ENCODE measurements at places on chromosomes 4 and X. TPM values are rescaled to one million over a fixed set of nuclear protein-coding genes. Genes with fewer than 3 reads are reported as not detected.
A peak's percentile ranks its signal among the peaks of the same experiment; 100 is the strongest.

DNA sequence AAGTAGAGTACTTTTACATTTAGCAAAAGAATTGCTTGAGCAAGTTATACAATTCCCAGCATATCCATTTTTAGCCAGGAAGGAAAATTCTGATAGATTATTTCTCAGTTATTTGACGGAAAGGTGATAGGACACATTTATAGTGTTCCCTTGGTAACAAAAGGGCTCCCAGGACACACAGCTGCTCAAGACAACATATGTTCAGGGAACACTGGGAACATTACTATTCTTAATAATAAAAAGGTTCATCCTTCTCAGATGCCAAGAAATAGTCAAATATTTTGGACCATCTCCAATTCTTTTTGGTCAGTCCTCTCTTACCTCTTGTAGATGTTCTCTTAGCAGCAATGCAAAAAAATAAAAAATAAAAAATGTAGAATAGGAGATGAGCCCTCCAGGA lies 66.8 kb upstream of the SMAD1 start:
- no peaks in the 10 kb centered on the region for H3K36me3 ChIP-seq
- no peak for DNase-seq
- H3K4me1 ChIP-seq: no peaks in the 10 kb centered on the region
- no peak overlapping the region for H3K27ac ChIP-seq

- no peak overlapping the region for H3K27ac ChIP-seq
- H3K4me1 ChIP-seq: no peaks in the 10 kb centered on the region
- peaks cover 4% of the 10 kb centered on the region for H3K36me3 ChIP-seq
- no peaks in the 10 kb centered on the region for H3K27me3 ChIP-seq
- no peak for DNase-seq
Observed at GRCh38 chrX:7077241-7078230, 70.0 kb upstream of the STS start.

- no peaks in the 10 kb centered on the region for H3K36me3 ChIP-seq
- DNase-seq: no peak
- H3K27ac ChIP-seq: no peak overlapping the region
- H3K4me3 ChIP-seq: peak overlapping the region; percentile 56
- peaks cover 5% of the 10 kb centered on the region for H3K4me1 ChIP-seq
Observed at GRCh38 chr4:186137196-186137794, 32.8 kb downstream of the FAM149A start.

DNA sequence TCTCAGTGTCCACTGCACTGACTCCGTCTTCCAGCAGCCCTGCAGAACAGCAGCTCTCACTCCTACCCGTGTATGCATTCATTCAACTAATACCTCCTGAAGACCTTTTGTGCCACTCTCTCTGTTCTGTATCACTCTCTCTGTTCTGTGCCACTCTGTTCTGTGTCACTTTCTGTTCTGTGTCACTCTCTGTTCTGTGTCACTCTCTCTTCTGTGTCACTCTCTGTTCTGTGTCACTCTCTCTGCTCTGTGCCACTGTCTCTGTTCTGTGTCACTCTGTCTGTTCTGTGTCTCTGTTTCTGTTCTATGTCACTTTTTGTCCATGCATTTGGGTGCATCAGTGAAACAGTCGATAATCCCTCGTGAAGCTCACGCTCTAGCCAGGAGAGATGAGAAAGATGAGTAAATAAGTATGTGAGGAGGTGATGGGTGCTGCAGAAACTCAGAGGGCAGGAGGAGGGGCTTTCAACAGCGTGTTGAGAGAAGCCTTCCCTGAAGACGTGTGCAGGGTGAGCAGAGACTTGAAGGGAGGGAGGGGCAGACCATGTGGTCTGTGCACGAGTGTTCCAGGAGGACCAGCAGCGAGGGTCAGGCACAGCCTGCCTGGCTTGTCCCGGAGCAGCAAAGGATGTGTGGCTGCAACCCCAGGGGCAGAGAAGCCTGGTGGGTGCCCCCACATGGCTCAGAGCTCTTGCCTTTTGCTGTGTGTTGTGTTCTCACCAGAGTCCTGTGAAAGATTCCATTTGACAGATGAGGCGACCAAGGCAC lies 8.9 kb downstream of the PIGG start:
- no peak overlapping the region for H3K4me3 ChIP-seq
- no peak overlapping the region for H3K27ac ChIP-seq
- H3K4me1 ChIP-seq: peaks cover 5% of the 10 kb centered on the region
- peaks cover 59% of the 10 kb centered on the region for H3K36me3 ChIP-seq
- peak; percentile 15 for DNase-seq

- no peak for DNase-seq
- H3K36me3 ChIP-seq: peaks cover 23% of the 10 kb centered on the region
- H3K27me3 ChIP-seq: no peaks in the 10 kb centered on the region
- H3K4me1 ChIP-seq: no peaks in the 10 kb centered on the region
- H3K27ac ChIP-seq: no peak overlapping the region
Observed at GRCh38 chrX:129808158-129808828, 28.5 kb downstream of the SASH3 start.

DNA sequence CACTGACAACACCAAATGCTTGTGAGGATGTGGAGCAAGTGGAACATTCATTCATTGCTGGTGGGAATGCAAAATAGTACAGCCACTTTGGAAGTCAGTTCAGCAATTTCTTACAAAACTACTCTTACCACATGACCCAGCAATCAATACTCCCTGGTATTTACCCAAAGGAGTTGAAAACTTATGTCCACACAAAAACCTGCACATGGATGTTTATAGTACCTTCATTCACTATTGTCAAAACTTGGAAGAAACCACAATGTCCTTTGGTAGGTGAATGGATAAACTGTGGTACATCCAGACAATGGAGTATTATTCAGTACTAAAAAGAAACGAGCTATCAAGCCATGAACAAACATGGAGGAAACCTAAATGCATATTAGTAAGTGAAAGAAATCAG lies 27.5 kb downstream of the HUWE1 start:
- H3K36me3 ChIP-seq: peaks cover 4% of the 10 kb centered on the region
- H3K4me1 ChIP-seq: no peaks in the 10 kb centered on the region
- H3K27ac ChIP-seq: no peak overlapping the region
- DNase-seq: no peak
- H3K4me3 ChIP-seq: no peak overlapping the region

- no peak overlapping the region for H3K4me3 ChIP-seq
- H3K27ac ChIP-seq: no peak overlapping the region
- H3K36me3 ChIP-seq: no peaks in the 10 kb centered on the region
- DNase-seq: peak; percentile 47
Observed at GRCh38 chr4:55348466-55348865, 2.4 kb downstream of the SRD5A3 start.

DNA sequence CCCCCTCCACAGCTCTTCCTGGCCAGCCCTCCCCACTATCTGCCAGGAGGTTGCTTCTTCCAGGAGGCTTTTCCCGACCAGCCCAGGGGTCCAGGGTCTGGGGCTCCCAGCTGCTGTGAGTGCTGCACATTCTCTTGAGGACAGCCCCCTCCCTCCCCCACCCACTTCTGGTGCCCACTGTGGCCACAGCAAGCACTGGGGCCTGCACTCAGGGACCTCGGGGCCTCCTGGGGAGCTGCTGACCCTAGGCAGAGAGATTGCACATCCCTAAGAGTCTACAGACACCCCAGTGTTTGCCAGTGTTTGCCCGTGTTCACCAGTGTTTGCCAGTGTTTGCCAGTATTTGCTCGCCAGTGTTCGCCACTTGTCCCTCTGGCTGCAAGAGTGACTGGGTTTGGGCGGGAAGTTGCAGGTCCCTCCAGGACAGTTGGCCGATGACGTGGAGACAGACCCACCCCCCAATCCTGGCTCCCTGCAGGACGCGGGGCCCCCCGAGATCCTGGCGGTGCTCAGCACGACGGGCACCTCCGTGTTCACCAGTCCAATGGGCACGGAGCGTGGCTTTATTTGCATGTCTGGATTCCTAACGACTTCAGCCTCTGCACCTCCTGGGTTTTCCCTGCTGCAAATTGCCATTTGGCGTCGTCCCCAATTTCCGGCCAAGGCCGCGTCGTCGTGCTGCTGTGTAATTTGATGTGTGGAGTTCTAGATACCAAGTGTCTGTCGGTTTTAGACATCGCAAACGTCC lies 87.5 kb upstream of the NKX1-1 start:
- H3K4me1 ChIP-seq: no peaks in the 10 kb centered on the region
- DNase-seq: peak; percentile 46
- no peaks in the 10 kb centered on the region for H3K36me3 ChIP-seq

- no peaks in the 10 kb centered on the region for H3K27me3 ChIP-seq
- no peak for DNase-seq
- no peak overlapping the region for H3K27ac ChIP-seq
Observed at GRCh38 chr4:183621875-183622274, 37.1 kb downstream of the RWDD4 start.

- peaks cover 10% of the 10 kb centered on the region for H3K27me3 ChIP-seq
- H3K27ac ChIP-seq: no peak overlapping the region
- DNase-seq: peak; percentile 58
Observed at GRCh38 chrX:119105826-119106225, 21.8 kb downstream of the KIAA1210 start.

DNA sequence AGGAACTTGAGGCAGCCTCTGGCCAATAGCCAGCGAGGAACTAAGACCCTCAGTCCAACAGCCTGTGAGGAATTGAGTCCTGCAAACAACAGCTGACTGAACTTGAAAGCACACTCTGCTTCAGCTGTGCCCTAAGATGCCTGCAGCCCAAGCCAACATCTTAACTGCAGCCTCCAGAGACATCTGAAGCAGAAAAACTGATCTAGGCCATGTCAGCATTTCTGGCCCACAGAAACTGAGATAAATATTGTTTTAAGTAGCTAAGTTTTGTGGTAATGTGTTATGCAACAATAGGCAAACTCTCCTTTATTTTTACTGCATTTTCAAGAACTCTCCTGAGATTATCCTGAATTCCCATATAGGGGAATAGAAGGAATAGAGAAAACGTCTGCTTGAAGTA lies 24.4 kb upstream of the PIGA start:
- no peak overlapping the region for H3K4me3 ChIP-seq
- no peaks in the 10 kb centered on the region for H3K36me3 ChIP-seq
- no peak overlapping the region for H3K27ac ChIP-seq
- no peaks in the 10 kb centered on the region for H3K4me1 ChIP-seq

GRCh38 chr4:38717604-38718003 lies 53.6 kb downstream of the KLF3 start:
- H3K4me3 ChIP-seq: no peak overlapping the region
- H3K36me3 ChIP-seq: no peaks in the 10 kb centered on the region
- no peak overlapping the region for H3K27ac ChIP-seq
- H3K27me3 ChIP-seq: no peaks in the 10 kb centered on the region
- H3K4me1 ChIP-seq: peaks cover 5% of the 10 kb centered on the region

GRCh38 chr4:66574145-66574978 lies 904.1 kb upstream of the EPHA5 start:
- H3K27ac ChIP-seq: peak overlapping the region; percentile 98
- no peaks in the 10 kb centered on the region for H3K27me3 ChIP-seq
- H3K4me1 ChIP-seq: peaks cover 25% of the 10 kb centered on the region
- no peak for DNase-seq
- no peaks in the 10 kb centered on the region for H3K36me3 ChIP-seq

- peaks cover 6% of the 10 kb centered on the region for H3K4me1 ChIP-seq
- H3K36me3 ChIP-seq: no peaks in the 10 kb centered on the region
- H3K27me3 ChIP-seq: no peaks in the 10 kb centered on the region
- DNase-seq: no peak
Observed at GRCh38 chr4:54882616-54883015, 224.9 kb downstream of the KIT start.

- no peak overlapping the region for H3K4me3 ChIP-seq
- no peak overlapping the region for H3K27ac ChIP-seq
- DNase-seq: no peak
- no peaks in the 10 kb centered on the region for H3K36me3 ChIP-seq
Observed at GRCh38 chr4:25442863-25443307, 65.8 kb downstream of the ANAPC4 start.

- DNase-seq: no peak
- H3K27me3 ChIP-seq: no peaks in the 10 kb centered on the region
- H3K27ac ChIP-seq: peak overlapping the region; percentile 91
Observed at GRCh38 chrX:150035531-150035930, 97.2 kb upstream of the EOLA2 start.

DNA sequence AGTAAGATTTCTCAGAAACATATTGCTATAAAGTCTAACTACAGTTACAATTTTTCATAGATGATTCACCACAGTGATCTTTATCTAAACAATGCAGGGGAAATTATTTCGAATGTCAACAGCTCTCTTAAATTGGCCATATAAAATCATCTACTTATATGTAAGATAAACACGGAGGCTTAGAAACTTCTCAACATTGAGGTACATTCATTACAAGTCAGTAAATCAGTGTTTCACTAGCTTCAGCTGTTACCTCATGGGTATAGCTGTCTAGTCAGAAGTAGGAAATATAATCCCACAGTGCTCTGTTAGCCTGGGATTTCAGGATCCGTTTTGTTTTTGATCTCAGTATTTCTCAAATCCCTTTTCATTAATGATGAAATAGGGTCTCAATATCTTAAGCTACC lies 43.2 kb downstream of the PCDH7 start:
- peak; percentile 17 for DNase-seq
- H3K4me1 ChIP-seq: no peaks in the 10 kb centered on the region
- H3K27me3 ChIP-seq: no peaks in the 10 kb centered on the region

DNA sequence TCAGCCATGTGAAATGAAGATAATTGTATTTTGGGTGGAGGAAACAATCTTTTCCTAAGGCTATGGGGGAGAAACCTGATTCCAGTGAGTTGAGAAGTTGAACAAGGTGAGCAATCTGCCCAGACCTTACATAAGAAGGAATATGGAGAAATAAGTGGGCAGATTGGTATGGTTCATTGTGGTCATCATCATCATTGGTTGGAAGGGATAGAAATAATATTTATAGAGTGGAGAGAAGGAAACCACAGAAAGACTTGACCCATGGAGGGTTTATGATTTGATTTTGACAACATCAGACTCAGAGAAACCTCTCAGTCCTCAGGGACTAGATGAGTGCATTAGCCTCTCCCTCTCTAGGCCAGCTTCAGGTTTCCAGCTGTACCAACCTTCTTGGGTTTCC lies 177.9 kb upstream of the NEIL3 start:
- no peaks in the 10 kb centered on the region for H3K27me3 ChIP-seq
- peaks cover 4% of the 10 kb centered on the region for H3K4me1 ChIP-seq
- H3K27ac ChIP-seq: no peak overlapping the region
- no peak for DNase-seq
- H3K36me3 ChIP-seq: no peaks in the 10 kb centered on the region

- H3K4me3 ChIP-seq: no peak overlapping the region
- H3K36me3 ChIP-seq: peaks cover 2% of the 10 kb centered on the region
- no peak overlapping the region for H3K27ac ChIP-seq
- no peak for DNase-seq
- no peaks in the 10 kb centered on the region for H3K27me3 ChIP-seq
Observed at GRCh38 chr4:110122201-110122600, 76.2 kb downstream of the ELOVL6 start.

The LGI2 gene
- under 0.01 TPM for total RNA-seq

The VSIG1 gene
- total RNA-seq: not detected

The HERC5 gene
- total RNA-seq: 0.88 TPM

The CNKSR2 gene
- 1.2 TPM for total RNA-seq

The BEX5 gene
- not detected for total RNA-seq

The FGD1 gene
- 9.1 TPM for total RNA-seq

The NUDT10 gene
- 2.7 TPM for total RNA-seq

The SPANXB1 gene
- not detected for total RNA-seq

The SPANXA2 gene
- 0.29 TPM for total RNA-seq

Measured in osteoblast (primary cell).